Astrocyte of the hippocampus (primary cell): ENCODE measurements at places on chromosomes 6 and 20.

GRCh38 chr6:84489598-84489997 is 262.2 kb upstream of the CEP162 start:
- no peak for DNase-seq

DNA sequence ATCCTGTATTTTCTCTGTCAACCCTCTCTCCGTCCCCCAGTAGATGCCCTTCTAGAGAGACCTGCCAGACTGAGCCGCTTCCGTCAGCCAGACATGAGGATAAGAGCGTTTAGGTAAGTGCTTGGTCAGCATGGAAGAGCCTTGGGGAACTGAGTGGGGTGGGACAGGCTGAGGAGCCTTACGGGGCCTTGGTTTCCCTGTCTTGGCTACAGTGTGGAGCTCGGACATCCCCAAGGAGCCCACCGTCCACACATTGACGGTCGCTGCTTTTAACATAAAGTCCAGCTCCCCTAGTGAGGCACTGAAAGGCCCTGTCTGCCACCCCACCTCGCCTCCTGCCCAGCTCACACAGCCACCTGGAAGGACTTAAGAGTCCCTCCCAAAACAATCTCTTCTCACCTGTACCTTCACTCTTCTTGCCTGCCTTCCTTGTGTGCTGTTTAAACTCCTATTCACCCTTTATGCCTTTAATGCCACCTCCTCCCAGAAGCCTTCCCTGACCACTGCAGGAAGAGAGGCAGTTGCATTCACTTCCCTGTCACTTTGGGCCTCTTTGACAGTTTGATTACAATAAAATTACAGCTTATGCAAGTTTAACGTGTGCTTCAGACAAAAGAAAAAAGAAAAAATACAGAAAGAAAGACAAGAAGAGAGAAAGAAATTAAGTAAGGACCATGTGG is 42.3 kb downstream of the PDYN start:
- no peak for DNase-seq

- no peak for DNase-seq
Observed at GRCh38 chr6:104788400-104788799, 71.3 kb downstream of the HACE1 start.

DNA sequence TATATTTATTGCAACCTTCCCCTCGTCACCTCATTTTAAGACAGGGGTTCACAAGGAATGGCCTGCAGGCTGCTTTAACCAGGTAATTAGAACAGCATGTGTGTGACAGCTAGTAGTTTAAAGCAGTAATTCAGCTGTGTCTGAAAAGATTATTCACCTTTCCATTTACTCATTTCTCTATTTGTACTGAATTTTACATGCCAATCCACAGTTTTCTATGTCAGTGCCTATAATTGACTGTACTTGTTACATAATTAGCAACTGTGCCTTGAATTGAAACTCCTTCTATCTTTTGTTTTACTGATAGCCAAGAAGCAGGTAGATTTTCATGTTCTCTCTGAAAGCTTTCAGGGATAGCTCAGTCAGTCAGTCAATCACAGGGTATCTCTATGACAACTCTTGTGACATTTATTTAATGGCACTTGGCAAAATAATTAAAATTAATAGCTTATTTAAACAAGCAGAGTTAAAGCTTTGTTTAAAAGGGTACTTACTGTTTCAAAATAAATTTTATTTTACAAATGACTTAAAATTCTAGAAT is 214.0 kb downstream of the ZFAND3 start:
- no peak for DNase-seq

DNA sequence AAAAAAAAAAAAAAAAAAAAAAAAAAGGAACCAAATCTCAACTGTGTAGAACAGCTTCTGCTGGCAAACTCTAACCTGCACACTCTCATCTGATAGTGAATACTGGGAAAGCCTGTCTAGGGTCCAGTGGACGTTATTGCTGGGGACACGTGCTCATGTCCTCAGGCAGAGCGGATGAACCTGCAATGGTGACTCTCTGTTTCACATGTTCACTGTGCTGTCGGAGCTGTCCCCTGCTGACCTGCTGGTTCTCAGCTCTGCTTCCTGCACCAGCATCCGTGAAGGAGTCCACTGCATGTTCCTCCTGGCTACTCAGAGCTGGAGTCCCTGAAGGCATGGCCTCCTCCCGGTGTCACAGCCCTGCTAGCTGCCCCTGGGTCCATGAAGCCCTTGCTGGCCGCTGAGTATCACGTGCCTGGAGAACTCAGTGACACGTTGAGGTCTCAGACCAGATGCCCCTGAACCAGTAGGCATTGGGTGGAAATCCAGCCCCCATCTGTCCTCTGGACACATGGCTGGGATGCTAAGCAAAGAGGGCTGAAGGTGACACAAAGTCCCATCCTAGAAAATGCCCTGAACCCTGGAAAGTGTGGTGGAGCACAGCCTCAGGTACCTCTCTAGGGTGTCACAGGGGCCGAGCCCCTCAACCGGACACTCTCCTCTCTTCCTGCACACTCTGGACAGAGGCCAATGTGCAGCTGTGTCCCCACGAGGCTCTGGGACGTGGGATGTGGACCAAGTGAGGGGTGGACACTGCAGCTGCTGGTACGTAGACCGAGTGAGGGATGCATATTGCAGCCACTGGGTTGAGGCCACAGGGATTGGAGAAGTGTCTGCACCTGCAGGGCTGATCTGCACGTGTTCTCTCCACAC is 54.9 kb upstream of the FRMD1 start:
- no peak for DNase-seq

DNA sequence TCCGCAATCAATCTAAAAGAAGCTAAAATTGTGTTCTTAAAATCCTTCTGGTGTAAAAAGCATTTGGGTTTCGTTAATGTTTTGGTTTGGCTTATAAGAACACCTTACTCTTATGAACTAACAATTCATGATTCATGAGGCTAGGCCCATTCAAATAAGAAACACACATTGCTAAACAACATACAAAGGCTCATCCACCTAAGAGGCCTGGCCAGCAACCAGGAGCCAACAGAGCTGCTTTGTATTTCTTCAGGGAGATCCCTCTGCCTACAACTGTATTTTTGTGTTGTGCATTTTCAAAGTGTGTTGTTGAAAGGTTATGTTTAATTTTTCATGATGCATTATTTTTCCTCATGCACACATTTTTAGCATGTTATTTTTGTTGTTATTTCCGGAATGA is 98.6 kb downstream of the PTPRK start:
- peak; percentile 39 for DNase-seq

- no peak for DNase-seq
Observed at GRCh38 chr20:53468587-53468986, 125.1 kb downstream of the ZNF217 start.

DNA sequence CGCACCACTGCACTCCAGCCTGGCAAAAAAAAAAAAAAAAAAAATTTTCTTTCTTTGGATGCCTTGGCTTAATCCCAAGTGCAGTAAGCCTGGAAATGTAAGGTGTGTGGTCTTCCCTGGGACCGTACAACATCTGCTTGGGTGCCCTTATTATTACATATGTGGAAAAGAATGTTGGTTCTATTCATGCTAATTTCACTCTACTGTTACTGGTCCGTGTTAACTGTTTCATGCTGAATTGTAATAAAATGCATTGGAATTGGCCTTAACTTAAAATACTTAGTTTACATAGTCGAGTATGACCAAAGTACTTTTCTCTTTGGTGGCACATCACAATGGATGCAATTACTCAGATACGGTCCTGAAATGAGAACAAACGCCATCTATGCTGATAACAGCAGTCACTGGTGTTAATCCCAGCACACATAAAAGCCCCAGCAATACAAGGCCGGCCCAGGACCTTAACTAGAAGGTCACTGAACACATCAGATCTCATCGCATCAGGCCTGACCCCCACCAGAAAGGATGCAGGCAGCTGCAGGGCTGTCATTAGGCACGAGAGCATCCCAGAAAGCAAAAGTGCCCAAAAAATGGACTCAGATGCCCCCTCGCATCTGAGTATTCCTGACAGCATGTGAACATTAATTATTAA is 1.2 kb downstream of the SERPINB6 start:
- DNase-seq: peak; percentile 54

GRCh38 chr6:31336896-31337496 is 20.0 kb downstream of the HLA-B start:
- no peak for DNase-seq

- DNase-seq: no peak
Observed at GRCh38 chr20:41360831-41361756, 5.5 kb downstream of the EMILIN3 start.

DNA sequence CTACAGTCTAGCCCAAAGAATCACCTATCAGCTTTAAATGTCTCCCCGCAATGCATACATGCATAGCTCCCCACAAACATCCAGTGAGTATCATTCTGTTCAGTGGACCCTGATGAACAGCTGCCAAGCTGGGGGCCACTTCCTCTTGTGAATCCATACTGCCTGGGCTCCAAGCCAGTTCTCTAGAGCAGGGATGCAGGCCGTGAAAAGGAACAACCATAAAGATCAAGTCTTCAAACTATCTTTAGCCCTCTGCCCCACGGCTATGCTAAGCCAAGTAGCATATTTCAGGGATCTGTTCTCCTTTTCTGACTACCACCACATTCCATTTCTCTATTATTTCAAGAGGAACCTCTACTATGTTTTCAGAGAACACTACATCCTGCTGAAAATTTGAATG is 191.7 kb upstream of the BTBD3 start:
- DNase-seq: no peak

- DNase-seq: no peak
Observed at GRCh38 chr20:46973766-46974165, 79.1 kb downstream of the EYA2 start.

DNA sequence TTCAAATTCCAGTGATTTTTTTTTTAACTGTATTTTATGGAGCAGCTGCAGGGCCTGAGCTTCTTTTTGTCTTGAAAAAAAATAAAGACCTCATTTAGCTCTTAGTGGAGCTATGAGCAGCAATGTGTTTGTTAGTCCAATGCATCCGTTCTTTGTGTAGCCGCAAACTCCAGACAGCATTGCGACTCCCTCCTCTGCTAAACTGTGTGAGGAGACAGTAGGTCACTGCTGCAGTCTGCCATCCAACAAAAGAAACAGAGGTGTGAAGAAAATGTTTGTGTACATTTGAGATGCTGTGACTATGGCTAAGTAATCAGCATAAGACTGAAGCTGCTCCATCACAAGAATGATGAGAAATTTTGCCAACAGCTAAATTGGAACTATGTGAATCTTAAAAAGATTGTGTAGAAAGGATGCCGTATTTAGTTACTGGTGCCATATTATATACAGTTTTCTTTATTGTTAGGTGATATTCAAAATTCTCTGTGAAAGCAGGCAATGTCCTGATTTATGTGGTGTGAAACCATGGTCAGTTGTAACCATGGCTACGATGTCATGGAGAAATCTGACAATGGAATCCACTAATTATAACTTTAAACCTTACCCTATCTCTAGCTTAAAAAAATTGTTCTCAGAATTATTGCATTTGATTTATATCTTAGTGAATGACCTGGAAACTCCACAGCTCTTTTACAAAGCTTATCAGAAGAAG is 428.8 kb upstream of the EPHA7 start:
- no peak for DNase-seq

GRCh38 chr6:32087574-32088486 is 21.3 kb downstream of the TNXB start:
- peak; percentile 76 for DNase-seq

DNA sequence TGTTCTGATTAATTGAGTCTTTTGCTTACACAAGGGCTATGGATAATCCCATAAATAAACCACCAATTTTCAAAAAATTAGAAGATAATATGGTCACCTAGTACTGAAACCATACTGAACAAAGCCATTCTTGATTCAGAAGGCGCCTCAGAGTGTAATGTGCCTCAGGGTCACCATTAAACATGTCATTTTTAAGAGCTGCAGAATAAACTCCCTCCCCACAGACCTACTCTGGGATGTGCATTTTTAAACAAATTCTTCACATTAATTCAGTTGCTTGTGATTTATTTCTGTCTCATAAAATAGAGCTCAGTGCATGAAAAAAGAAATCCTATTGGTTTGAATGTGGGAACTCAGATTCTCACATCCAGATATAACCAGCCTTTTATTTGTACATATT is 202.1 kb upstream of the HEY2 start:
- no peak for DNase-seq

- DNase-seq: no peak
Observed at GRCh38 chr20:37501940-37502339, 19.1 kb upstream of the NNAT start.

DNA sequence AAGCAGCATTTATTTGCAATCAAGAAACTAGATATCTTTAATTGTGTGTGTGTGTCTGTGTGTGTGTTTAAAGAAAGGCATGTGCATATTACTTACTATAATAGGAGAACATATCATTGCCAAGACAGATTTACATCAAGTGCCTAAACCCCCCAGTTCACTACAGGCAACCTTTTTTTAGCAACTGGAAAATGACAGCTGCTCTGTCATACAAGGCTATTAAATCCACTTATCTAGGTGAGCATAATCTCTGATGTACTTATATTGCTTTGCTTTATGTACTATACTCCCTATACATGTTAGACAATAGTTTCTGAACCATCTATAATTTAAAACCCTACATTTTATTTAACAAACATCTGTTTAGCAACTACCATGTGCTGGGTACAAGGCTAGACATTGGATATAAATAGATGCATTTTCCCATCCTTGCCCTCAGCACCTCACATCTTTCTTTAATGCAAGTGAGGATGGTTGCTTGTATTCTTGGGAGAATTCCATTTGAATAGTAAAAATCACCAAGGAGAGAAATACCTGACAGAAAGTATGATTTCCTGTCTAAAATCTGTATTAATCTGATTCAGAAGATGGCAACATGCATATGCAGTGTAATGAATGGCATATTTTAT is 398.3 kb downstream of the LAMA2 start:
- DNase-seq: no peak

- DNase-seq: peak; percentile 45
Observed at GRCh38 chr20:21102603-21103311, 3.4 kb downstream of the LINC00237 start.

- peak; percentile 60 for DNase-seq
Observed at GRCh38 chr6:14747881-14748520, 497.9 kb upstream of the JARID2 start.

DNA sequence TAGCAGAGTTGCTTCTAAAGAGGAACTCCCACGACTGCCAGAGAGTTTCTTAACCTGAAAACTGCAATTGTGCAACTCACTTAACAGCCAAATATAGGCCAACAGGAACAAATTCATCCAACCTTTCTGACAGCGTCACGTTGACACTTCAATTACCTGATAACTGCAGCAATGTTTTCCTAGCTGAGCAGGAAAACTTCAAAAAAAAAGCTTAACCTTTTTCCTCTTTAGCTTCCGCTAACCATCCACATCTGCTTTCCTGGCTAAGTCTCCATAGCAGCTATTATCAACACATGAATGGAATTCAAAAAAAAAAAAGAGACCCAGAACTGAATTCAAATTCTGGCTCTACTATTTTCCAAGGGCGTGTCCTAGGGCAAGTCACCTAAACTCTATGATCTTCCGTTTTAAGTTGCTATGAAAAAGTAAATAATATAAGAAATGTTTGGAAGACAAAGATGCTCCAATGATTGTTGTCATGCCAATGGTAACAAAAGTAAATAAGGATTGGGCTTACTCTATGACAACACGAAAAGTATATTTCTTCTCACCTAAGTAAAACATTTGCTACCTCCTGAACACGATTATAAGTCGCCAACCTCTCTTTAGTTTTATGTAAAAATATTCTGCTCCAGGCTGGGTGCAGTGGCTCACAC is 524.6 kb upstream of the JARID2 start:
- no peak for DNase-seq

GRCh38 chr6:145025488-145025887 is 709.8 kb downstream of the EPM2A start:
- no peak for DNase-seq

- DNase-seq: peak; percentile 17
Observed at GRCh38 chr20:46312075-46312944, 4.0 kb upstream of the CDH22 start.
